Effector CD8-positive, alpha-beta T cell (primary cell): ENCODE measurements at places on chromosomes 16 and 17.

DNA sequence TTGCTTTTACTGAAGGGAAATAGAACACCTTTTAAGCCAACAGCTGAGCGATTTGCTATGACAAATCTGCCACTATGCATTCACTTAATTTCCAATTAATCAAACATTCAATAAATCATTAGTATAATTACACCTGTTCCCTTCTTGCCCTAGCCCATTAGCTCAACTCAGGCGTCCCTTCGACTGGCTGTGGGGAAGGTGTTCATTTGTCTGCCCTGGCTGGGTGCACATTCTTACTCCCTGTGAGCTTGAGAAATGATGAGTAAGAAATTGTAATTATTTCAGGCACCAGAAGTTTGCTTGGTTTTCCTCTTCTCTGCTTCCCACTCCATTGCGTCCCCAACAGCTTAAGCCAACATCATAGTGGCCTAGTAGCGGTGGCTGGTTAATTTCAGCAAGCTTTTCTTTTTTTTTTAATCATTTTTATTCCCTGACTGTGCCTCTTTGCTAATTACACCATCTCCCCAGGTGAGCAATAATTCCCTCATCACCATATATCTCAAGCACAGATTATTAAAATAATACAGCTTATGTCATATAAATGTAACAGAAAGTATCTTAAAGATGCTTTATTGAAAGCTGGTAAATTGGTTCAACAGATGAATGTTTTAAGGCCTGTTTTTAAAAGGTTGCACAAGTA, 623.9 kb upstream of the RBFOX1 start:
- no peak for DNase-seq

- DNase-seq: no peak
These were observed 65.8 kb downstream of the RGS9 start for GRCh38 chr17:65202844-65203571.

GRCh38 chr16:19382084-19382801, 35.4 kb upstream of the TMC5 start:
- no peak for DNase-seq

- DNase-seq: no peak
These were observed 48.4 kb downstream of the TOX3 start for GRCh38 chr16:52498328-52499059.

- no peak for DNase-seq
These were observed 22.6 kb upstream of the SDR42E2 start for GRCh38 chr16:22139732-22140131.

- peak; percentile 11 for DNase-seq
These were observed 2.7 kb downstream of the SOCS1 start for GRCh38 chr16:11253009-11253994.

- DNase-seq: no peak
These were observed 678 bp downstream of the CDR2L start for GRCh38 chr17:74987909-74988711.

GRCh38 chr17:44968225-44969143, at the start of gene C1QL1:
Gene C1QL1, minus strand, starts transcription at chr17:44968303. Its CDS starts 255 bp downstream, at chr17:44968048.
- peak; percentile 81 for DNase-seq

GRCh38 chr16:24253192-24253591, 2.9 kb upstream of the CACNG3 start:
- no peak for DNase-seq

GRCh38 chr17:44827863-44828262, 2.2 kb downstream of the GJC1 start:
- DNase-seq: no peak

DNA sequence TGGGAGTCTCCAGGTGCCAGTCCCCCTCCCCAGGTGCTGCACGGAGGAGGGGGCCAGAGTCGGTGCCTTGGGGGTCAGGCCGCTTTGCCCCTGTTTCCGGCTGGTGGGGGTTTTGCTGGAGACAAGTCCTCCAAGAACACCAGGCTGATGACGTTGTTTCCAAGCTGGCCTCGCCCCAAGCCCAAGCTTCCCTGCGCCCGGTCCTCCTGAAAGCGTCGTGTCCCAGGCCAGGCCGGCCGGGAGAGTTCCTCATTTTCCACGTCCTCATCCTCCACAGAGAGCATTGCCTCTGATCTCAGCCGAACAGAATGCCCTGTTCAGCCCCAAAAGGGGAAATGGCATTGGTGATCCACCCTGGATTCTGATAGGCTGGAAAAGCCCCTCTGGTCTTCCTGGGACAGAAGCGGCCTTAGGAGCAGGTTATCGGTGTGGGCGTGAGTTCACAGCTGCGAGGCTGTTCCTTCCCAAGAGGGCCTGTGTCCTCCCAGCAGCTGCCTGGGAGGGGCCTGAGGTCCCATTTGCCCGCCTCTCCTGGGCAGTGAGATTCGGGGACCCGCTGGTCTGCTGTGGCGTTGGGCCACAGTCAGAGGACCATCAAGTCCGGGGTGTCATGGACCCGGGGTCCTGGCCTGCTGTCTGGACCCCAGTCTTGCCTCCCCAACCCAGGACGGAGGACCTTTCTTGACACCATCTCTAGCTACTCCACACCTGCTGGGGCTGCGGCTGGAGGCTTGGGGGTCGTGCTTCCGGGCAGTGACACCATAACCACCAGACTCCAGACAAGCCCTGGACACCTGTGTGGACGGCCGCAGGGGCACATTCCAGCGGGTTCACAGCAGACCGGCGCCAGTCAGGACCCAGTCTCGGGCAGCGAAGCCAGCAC, 7.1 kb downstream of the SOX8 start:
- no peak for DNase-seq

GRCh38 chr16:56788435-56788834, 58.5 kb downstream of the NUP93 start:
- no peak for DNase-seq

GRCh38 chr16:70790815-70791214, 10.1 kb downstream of the VAC14 start:
- no peak for DNase-seq

- DNase-seq: no peak
These were observed 27.8 kb downstream of the ZC3H18 start for GRCh38 chr16:88597856-88598491.

- DNase-seq: no peak
These were observed 75.5 kb downstream of the SLC5A11 start for GRCh38 chr16:24921229-24921628.

- DNase-seq: no peak
These were observed 12.5 kb upstream of the SRSF1 start for GRCh38 chr17:58019521-58019920.

DNA sequence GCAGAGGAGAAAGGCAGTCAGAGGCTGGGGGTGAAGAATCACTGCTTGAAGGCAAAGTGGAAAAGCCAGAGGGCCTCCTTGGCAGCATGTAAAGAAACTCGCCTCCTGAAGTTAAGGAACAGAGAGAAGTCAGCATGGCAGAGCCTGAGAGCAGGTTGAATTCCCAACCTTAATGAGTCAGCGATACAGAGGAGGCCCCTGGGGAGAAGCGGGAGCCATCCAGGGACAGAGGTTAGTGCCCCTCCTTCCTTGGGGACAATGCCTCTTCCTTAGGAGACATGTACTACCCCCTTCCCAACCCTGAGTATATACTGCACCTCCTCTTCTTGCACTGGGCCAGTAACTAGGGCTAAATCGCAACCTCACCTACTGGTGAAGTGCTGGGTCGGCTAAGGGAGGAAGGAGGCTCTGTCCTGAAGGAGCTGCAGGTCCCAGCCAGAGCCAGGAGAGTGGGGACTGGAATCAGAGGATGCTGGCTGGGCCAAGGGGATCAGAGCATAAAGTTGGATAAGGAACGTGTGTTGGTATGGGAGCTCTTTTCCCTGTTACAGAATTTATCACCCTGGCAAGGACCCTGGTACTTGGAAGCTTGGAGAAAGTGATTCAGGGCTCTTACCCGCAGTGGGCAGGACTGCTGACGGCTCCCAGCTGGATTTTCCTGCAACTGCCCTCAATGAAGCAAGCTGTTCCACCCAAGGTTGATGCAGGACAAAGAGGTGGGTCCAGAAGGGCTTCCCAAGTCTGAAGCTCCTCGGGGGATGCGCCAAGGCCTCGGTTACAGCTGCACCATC, 5.4 kb upstream of the AANAT start:
- no peak for DNase-seq

GRCh38 chr17:82332669-82333278, 792 bp downstream of the SECTM1 start:
- no peak for DNase-seq

DNA sequence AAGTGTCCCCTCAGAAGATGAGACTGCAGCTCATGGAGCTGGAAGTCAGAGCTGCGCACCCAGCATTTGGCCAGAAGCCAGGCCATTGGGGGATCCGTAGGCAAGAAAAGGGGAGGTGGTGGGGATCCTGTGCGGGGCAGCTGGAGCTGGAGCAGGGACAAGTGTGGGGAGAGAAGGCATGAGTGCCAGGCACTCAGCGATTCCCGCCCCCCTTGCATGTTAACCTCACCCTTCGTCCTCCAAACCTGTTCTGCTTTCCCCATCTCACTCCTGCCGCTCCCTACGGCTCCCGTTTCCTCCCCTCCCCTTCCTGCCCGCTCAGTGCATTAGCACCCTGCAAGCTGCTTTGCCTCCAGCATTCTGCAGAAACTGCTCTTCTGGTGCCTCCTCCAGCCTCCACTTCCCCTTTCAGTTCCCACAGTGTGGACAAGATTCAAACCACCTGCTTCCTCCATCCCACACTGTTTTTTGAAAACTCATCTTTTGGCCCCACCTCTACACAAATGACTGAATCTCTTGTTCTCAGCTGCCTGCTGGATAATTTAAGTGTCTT, 5.6 kb downstream of the ALOX15 start:
- DNase-seq: no peak

- no peak for DNase-seq
These were observed 23.0 kb downstream of the HMOX2 start for GRCh38 chr16:4499196-4499555.

GRCh38 chr16:31517800-31518402, 9.7 kb upstream of the RUSF1 start:
- DNase-seq: no peak

DNA sequence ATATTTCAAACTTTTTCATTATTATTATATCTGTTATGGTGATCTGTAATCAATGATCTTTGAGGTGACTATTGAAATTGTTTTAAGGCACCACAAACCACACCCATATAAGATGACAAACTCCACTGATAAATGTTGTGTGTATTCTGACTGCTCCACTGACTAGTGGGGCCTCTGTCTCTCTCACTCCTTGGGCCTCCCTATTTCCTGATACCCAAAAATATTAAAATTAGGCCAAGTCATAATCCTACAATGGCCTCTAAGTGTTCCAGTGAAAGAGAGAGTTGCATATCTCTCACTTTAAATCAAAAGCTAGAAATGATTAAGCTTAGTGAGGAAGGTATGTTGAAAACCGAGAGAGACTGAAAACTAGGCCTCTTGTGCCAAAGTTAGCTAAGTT, 23.4 kb downstream of the CYLD start:
- no peak for DNase-seq

DNA sequence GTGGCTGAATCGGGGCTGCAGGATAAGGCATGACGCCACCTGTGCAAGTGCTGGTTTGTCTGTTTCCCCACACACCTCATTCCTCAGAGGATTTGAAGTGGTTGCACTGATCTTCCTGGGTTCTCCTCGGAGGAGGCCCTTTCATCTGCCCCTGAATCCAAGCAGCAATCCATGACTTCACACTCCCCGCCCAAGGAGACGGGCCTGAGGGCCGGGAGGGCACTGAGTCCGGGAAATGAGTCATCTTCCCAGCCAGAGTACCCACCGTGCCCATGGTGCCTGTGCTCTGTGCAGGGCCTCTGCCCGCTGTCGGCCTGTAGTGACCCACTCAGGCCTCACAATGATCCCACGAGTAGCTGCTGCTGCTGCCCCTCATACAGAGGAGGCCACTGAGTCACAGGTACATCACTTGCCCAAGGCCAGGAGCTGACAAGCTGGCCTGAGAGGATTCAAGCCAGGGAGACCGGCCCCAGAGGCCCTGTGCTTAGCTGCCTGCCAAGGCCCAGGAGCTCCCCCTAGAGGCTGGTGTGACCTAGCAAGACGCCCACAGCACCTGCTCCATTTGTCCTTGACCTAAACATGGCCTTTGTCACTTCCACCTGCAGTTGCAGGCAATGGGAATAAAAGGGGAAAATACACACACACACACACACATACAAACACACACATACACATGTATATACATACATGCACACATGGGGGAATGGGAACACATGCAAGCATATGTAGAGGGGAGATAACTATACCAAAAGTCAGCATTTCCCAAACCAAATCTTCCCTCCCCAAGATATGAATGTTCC, 240.0 kb downstream of the C16orf95 start:
- DNase-seq: no peak

DNA sequence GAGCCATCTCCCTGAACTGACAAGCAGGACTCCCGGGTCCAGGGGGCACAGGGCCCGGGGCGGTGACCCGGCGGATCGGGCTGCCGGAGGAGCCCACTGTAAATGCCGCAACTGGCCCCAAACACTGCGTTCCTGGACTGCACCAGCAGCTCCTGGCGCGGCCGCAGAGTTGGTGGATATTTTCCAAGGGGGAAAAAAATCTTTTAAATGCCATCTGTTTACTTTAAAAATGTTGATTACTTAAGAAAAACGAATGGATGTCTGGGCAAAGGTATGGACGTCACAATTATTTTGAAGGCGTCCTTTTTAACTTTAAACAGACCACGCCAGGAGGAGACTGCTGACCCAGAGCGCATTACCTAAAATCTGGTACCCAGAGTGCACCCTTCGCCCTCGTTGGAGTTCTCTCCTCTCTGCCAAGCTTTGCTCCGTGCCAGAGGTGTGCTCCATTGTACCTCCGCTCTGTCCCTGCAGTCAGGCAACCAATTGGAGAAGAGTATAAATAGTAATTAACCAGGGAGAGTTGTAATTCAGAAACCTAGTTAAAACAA, 3.4 kb downstream of the HS3ST3B1 start:
- no peak for DNase-seq

- peak; percentile 50 for DNase-seq
These were observed 64.2 kb downstream of the PITPNC1 start for GRCh38 chr17:67441052-67441895.

DNA sequence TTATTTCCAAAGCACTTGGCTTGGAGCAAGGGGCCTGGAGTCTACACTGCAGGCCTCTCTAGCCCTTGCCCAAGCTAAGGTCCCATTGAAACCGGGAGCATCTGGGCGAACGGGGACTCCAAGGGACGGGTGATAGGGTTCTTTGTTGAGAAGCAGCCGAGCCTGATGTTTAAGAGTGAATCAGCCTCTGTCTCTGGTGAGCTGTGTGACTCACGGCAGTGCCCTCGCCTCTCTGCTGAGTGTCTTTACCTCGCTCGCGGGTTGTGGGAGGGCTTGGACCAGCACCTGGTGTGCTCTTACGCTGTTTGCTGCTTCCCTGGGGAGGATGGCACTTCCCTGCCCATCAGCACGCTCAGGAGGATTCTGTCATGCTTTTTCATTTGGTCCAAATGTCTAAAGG, 1.3 kb downstream of the HGS start:
- no peak for DNase-seq

DNA sequence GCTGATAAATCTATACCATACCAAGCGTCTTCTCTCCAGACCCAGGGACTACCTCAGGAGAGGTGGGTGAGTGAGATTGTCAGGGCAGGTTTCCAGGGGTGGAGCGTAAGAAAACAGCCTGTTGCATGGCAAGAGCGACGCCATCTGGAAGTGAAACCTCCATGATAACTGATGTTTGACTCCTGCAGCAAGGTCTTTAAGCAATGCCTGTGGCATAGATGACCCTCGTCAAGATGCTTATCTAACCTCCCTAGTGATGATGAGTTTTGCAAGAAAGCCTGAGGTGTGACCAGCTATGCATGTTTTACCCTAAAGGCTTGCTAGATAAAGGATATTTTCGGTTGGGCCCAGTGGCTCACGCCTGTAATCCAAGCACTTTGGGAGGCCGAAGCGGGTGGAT, 71.6 kb downstream of the GSG1L start:
- no peak for DNase-seq
